GDM1 (cell line): ENCODE measurements at places on chromosomes 4 and X.

- DNase-seq: no peak
Measured at GRCh38 chrX:21723084-21723483, 34.8 kb downstream of the SMPX start.

- no peak for DNase-seq
Measured at GRCh38 chr4:165118256-165118909, 5.7 kb upstream of the TMEM192 start.

DNA sequence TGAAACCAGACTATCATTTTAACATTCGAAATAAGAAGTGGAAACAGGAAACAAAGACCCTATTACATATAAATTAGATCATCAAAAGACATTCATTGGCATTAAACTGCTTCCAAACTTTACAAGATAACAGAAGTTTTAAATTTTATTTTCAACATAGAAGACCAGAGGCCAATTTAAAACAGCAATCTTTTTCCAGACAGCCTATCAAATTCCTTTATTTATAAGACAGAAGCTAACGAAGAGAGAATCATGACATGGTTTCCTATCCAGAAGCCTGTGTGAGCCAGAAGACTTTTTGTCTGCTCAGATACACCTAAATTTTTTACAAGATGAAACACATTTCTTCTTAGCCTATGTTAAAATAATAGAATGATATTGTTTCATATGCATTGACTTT, 291.9 kb downstream of the PPP3CA start:
- no peak for DNase-seq

DNA sequence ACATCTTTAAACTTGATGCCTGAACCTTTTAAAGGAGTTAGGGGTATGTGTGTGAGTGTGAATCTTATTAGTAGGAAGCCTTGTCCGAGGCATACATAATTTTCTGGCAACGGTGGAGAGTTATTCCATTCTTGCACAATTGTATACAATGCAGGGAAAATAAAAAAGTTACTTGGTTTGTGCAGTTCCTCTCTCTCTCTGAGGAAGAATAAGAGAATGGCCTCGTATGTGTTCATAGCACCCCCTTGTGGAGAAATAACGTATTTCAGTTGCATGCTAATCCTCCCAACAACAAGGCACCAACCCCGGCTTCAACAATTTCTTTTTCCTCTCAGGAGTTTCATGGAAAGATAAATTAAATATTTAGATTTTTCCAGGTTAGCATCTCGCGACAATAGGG, 33.7 kb upstream of the FGF13 start:
- DNase-seq: peak; percentile 29

- no peak for DNase-seq
Measured at GRCh38 chr4:99090481-99091215, 2.1 kb upstream of the ADH5 start.
